ENCODE measurements at places on chromosomes 5 and 9. TPM values are rescaled to one million over a fixed set of nuclear protein-coding genes. Genes with fewer than 3 reads are reported as not detected.

- H3K4me1 ChIP-seq: no peaks in the 10 kb centered on the region
- no peak for DNase-seq
- no peak overlapping the region for H3K4me3 ChIP-seq
- no peaks in the 10 kb centered on the region for H3K27me3 ChIP-seq
- no peaks in the 10 kb centered on the region for H3K36me3 ChIP-seq
Measured at GRCh38 chr9:13083963-13084528, 195.4 kb downstream of the MPDZ start.

Gene ORM1
- total RNA-seq: 0.45 TPM

DNA sequence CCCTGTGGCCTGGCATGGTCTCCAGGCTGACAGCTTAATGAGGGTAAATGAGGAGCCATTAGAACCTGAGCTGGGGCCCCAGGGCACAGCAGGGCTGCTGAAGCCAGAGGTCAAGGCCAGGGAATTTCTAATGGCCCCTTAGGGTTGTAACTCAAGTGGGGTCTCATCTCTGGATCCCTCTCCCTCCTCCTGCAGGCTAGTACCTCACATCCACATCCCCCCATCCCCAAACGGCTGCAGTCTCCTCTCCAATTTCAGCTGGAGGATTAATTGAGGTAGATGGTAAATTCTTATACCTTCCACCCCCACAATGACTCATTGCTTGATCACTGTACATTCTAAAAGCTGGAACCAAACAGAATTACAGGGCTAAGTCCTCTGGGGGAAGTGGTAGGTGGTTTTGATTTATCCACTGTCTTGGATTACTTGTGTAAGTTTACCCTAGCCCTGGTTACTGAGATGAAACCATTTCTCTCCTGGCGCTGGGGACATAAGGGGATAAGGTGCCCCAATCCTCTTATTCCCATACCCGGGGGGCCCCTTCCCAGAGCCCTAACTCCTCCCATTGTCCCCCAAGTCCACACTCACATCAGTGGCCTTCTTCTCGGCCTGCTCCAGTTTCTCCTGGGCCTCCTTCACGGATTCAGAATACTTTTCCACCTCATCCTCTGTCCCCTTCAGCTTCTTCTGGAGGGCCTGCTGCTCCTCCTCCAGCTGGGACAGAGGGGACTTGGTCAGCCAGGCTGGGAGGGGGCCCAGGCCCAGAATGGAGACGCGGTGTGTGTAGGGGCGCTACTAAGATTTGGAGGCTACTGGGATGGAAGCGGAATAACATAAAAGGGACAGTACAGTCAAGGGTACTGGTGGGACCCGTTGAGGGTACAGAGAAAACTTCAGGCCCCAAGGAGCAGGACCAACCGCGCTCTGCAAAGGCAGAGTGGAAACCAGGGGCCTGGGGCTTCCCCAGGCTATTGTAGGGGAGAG lies 875 bp downstream of the TPM2 start:
- H3K4me1 ChIP-seq: no peaks in the 10 kb centered on the region
- peak overlapping the region; percentile 87 for H3K27ac ChIP-seq
- no peaks in the 10 kb centered on the region for H3K27me3 ChIP-seq
- H3K36me3 ChIP-seq: peaks cover 17% of the 10 kb centered on the region
- peak overlapping the region; percentile 91 for H3K4me3 ChIP-seq

Gene ALDOB
- total RNA-seq: not detected

- H3K4me3 ChIP-seq: no peak overlapping the region
- no peaks in the 10 kb centered on the region for H3K27me3 ChIP-seq
- DNase-seq: no peak
- no peaks in the 10 kb centered on the region for H3K4me1 ChIP-seq
- H3K36me3 ChIP-seq: no peaks in the 10 kb centered on the region
- H3K27ac ChIP-seq: no peak overlapping the region
Measured at GRCh38 chr5:54514291-54514690, 3.3 kb upstream of the SNX18 start.

Gene IL4
- not detected for total RNA-seq

Gene KIF3A
- 15.1 TPM for total RNA-seq

- no peaks in the 10 kb centered on the region for H3K27me3 ChIP-seq
- no peak overlapping the region for H3K27ac ChIP-seq
- H3K4me3 ChIP-seq: no peak overlapping the region
- H3K4me1 ChIP-seq: no peaks in the 10 kb centered on the region
Measured at GRCh38 chr9:120365386-120365785, 214.6 kb downstream of the CDK5RAP2 start.

Gene PIP5K1B
- 8.2 TPM for total RNA-seq

GRCh38 chr5:168950241-168950951 lies 350.5 kb downstream of the SLIT3 start:
- no peaks in the 10 kb centered on the region for H3K4me1 ChIP-seq
- H3K4me3 ChIP-seq: no peak overlapping the region
- no peak overlapping the region for H3K27ac ChIP-seq
- no peaks in the 10 kb centered on the region for H3K36me3 ChIP-seq
- no peaks in the 10 kb centered on the region for H3K27me3 ChIP-seq
- DNase-seq: no peak

GRCh38 chr9:757246-757881 lies 84.1 kb upstream of the DMRT1 start:
- no peaks in the 10 kb centered on the region for H3K4me1 ChIP-seq
- no peak overlapping the region for H3K27ac ChIP-seq
- no peak for DNase-seq
- no peak overlapping the region for H3K4me3 ChIP-seq
- no peaks in the 10 kb centered on the region for H3K36me3 ChIP-seq

- H3K27ac ChIP-seq: no peak overlapping the region
- no peak overlapping the region for H3K4me3 ChIP-seq
- H3K36me3 ChIP-seq: no peaks in the 10 kb centered on the region
Measured at GRCh38 chr5:173531863-173532262, 84.6 kb downstream of the BOD1 start.

DNA sequence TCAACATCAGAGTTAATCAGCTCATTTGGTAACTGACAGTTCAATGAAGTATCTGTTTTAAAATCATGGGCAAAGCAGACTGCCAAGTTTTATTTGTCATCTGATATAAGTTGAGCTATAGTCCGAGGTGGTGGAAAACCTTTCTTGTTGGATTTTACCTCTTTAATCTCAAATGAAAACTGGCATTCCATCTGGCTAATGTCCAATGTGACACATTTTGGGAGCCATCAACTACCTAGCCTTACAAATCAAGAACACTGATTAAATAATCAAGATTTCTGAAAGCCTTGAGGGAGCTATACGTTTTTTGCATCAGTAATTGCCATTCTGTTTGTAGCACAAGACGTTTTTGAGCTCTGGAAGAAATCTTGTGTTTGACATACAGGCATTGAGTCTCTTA lies 1380.5 kb upstream of the WWC1 start:
- no peaks in the 10 kb centered on the region for H3K27me3 ChIP-seq
- H3K36me3 ChIP-seq: no peaks in the 10 kb centered on the region
- H3K4me3 ChIP-seq: no peak overlapping the region
- no peaks in the 10 kb centered on the region for H3K4me1 ChIP-seq
